ENCODE measurements at places on chromosomes 3 and 15.

GRCh38 chr3:183106635-183107034, 7.3 kb upstream of the MCCC1 start:
- no peak for DNase-seq

- DNase-seq: no peak
These were observed 18.1 kb upstream of the P2RY13 start for GRCh38 chr3:151347432-151347831.

DNA sequence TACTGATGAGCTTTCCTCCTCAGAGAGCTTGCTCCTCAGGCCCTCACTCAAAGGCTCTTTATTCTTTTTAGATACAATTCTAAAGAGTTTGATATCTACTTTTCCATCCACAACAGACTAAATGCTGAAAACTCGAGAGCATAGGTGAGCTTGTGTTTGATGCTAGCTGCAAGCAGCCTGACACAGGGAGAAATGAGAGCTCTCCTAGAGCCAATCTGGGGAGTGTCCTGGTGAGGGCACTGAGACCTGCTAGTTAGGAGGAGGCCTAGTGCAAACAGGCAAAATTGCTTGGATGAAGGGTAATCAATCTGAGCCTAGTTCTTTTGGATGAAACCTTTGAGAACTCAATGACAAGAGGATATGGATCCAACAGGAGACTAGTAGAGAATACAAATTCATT, 300.8 kb downstream of the ZBTB20 start:
- no peak for DNase-seq

DNA sequence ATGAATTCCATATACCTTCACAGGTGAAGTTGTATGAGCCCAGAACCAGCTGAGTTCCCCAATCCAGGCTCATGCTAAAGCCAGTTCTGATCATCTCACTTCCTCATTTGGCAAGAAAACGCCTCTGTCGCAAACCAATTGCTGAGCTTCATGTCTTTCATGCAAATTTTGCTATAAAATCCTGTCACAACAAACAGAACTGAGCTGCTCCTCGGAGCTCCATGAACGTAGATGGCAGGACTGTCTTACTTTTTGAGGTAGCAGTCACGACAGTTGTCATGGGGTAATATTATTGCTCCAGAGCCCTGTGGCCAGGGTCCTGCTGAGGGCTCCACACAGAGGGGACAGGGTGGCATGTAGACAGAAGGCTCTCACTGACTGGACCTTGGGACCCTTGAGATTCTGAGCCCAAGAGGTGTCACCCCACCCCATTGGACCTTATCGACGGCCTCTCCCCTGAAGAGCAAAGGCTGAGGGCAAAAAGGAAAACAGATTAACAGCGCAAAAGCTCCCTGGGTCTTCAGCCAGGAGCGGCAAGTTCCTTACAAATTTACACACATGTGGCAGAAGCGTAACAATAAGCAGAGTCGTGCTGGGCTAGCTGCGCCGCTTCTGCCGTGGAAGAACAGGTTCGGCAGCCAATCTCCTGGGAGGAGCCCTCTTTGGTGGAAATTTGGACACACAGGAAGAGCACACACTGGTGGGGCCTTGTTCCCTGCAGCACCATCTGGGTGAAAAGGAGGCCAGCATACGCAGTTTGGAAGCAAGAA, 249.2 kb downstream of the OPA1 start:
- DNase-seq: peak; percentile 36

- DNase-seq: no peak
These were observed 76.8 kb upstream of the ARL6 start for GRCh38 chr3:97687734-97688133.

GRCh38 chr15:25053000-25053815, 98.4 kb downstream of the SNRPN start:
- DNase-seq: no peak

GRCh38 chr3:94405258-94406035, 342.6 kb downstream of the NSUN3 start:
- no peak for DNase-seq

All from GM13977 (cell line).